ENCODE measurements at places on chromosomes 13 and 19.

GRCh38 chr13:50779443-50780200 is 63.9 kb downstream of the DLEU7 start:
- DNase-seq, result no peak

DNA sequence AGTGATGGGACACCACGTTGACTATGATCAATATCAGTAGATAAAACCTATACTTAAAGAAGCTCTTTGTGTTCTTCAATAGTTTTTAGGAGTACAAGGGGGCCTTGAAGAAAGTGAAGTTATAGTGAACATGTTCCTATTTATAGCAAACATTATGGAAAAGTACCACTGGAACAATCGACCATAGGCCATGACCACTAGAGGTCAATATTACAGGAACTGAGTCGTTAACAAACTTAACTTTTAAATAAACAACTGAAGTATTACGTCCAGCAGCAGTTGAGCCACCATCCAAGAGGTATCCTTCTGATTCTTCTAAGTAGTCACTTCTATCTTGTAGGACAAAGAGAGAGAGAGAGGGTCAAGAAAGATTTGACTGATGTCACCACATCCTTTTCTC is 391.0 kb upstream of the SLITRK5 start:
- no peak for DNase-seq

DNA sequence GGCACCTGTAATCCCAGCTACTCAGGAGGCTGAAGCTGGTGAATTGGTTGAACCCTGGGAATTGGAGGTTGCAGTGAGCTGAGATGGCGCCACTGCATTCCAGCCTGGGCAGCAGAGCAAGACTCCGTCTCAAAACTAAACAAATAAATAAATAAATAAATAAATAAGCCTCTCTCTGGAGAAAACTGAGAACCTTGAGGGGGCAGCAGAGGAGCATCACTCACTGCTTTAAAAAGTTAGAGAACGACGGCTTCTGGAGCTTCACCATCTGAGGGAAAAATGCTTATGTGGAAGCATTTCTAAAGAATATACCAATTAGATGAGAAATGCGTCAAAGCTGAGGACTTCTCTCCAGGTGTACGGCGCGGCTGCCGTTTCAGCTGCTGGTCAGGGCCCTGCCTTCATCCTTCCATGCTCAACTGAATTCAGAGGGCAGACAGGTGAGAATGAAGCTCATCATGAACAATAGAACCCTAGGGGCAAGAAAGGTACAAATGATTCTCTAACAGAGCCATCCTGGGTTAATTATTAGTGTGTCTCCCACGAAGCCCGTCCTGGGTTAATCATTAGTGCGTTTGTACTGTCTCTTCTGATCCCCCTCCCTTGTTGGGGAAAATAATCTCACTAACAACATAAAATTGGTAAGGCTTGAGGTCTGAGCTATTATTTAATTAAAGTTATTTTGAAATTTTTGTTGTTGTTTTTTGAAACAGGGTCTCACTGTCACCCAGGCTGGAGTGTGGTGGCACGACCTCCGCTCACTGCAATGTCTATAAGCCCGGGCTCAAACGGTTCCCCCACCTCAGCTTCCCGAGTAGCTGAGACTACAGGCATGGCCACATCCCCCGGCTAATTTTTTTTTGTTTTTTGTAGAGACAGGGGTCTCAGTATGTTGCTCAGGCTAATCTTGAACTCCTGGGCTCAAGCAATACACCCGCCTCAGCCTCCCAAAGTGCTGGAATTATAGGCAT is 80.1 kb downstream of the IPO5 start:
- peak; percentile 69 for DNase-seq

DNA sequence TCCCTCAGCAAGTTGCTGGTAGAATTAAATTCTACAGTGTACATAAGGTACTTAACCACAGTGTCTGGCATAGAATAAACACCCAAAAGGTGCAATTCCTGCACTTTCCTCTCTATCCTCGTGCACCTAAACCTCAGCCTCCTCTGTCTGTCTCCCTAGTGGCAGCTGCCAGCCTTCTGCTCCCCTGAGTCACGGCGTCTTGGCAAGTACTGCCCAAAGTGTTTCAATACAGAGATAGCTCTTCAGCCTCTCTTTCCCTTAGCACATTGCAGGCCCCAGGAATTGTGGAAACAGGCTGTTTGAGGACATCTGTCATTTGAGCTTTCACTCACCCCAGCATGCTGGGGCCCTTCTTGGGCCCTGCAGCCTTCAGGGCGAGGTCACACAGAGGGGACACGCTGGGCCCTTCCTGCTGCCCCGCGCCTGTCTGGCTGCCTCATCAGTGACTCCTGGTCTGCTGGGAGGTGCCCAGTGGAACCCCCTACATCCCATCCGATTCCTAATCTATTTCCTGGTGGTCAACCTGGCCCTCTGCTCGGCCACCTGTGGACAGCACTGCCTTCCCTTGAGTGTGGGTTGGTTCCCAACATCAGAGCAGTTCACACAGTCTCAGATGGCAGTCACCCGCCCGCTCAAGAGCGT is 19.3 kb downstream of the COL4A2 start:
- DNase-seq, result no peak

DNA sequence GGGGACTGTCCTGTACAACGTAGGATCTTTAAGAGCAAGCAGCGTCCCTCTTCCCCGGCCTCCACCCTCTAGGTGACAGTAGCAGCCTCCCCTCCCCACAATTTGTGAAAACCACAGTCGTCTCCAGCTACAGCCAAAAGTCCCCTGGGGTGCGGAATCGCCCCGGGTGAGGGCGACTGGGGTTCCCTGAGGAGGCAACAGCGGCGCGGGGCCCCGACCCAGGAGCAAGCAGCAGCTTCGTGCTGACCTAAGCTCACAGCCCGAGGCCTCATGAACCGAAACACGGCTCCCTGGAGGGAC is 322 bp downstream of the ZNF558 start:
- no peak for DNase-seq

- DNase-seq, result no peak
These were observed 256.0 kb downstream of the PCDH9 start for GRCh38 chr13:66974174-66974573.

DNA sequence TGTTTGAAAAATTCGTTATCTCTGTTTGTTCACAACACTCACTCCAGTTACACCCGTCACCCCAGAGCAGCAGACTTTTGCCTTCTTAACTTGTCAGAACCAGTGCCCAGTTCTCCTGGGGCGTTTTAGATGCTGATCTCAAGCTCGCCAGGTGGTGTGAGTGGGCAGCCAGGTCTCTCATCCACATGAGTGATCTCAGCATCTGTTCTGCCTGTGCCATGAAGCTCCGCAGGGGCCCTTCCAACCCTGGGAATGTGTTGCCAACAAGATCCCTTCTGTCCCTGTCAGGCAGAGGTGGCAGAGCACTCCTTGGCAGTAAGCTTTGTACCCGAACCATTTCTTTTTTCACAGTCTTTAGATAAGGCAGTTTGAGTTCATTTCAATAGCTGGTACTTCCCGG is 896.5 kb downstream of the UQCRFS1 start:
- DNase-seq, result no peak

DNA sequence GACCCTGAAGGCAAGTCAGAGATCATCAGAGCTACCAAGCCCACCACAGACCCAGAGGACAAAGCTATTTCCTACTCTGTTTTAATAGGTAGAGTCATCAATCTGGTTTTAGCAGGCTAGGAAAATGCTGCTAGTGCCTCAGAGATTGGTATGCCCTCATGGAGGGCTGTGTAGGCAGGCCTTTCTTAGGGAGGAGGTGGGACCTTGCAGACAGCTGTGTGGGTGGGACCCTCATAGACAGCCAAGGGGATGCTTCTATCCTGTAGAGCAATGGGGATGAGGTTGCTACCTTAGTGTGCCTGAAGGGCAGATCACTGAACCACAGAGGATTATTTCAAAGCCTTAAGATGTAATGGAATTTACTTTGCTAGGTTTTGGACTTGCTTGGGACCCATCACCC is 534.9 kb upstream of the KLF12 start:
- no peak for DNase-seq

- no peak for DNase-seq
These were observed 32.0 kb downstream of the KLF5 start for GRCh38 chr13:73090823-73091187.

DNA sequence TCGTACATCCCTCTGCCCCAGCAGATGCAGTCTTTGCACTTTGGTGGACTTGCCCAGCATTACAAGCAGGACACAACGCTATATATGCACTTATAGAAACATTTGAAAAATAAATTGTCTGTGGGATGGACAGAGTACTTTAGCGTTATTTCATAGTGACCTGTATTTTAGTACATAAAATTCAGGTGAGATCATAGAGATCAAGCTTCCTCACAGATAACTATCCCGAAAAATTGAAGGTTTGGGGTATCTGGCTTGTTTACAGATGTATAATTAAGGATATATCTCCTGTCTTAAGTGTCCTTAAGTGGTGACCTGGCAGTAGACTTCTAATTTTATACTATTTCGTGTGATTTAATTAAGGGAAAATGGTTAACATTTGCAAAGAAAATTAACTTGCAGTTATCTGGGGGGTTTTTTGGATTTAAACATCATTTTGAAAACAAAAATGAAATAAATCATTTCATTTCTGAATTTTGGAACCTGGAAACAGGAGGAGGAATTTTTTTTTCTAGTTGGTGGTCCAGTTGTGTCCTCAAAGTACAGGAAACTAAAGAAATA is 977 bp upstream of the MAB21L1 start:
- DNase-seq, result no peak

GRCh38 chr13:78437781-78438180 is 165.6 kb downstream of the POU4F1 start:
- no peak for DNase-seq

- no peak for DNase-seq
These were observed 50.1 kb downstream of the ZNF557 start for GRCh38 chr19:7119582-7119981.

DNA sequence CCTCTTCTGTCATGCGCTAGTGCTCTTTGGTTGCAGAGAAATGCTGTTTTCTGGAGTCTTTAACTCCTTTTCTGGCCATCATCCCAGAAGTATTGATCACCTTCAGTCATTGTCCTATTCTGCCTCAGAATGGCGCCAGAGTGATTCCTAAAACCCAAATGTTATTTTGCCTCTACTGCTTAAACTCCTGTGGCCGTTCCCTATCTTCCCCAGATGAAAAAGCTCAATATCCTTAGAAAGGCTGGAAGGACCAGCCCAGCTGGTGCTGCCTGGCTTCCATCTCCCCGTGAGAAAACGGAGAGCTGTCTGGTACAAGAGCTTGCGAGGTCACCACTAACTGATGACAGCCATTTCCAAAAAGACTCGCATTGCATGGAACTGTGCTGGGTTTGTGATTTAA is 179.1 kb downstream of the RBM26 start:
- DNase-seq, result no peak

DNA sequence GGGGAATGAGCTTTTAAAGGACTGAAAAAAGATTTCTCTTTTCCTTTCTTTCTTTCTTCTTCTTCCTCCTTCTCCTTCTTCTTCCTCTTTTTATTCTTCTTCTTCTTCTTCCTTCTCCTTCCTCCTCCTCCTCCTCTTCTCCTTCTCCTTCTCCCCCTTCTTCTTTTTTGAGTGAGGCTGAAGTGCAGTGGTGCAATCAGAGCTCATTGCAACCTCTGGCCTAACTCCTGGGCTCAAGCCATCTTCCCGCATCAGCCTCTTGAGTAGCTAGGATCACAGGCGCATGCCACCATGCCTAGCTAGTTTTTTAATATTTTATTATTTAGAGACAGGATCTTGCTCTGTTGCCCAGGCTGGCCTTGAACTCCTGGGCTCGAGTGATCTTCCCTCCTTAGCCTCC is 120.9 kb upstream of the KL start:
- DNase-seq, result no peak

- DNase-seq, result no peak
These were observed 338.0 kb downstream of the EFNB2 start for GRCh38 chr13:106197496-106197895.

DNA sequence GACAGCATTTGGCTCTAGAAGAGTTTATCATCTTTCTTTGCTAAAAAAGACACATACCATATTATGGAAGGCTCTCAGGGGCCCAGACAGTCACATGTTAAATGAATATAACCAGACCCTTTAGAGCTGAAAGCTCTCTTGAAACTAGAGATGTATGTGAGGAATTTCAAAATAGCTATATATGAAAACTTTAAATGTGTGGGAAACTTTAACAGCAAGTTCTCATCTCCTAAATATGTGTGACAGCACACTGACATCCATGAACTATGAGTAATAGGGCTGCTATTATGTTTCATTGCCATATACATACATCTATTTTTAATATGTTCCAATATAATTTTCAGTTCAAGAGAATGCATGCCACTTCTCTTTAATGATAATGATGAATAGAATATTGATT is 509.5 kb downstream of the GPC6 start:
- peak; percentile 52 for DNase-seq

Data from fibroblast of pulmonary artery (primary cell).